Stimulated activated CD8-positive, alpha-beta memory T cell treated with anti-CD3 and anti-CD28 coated beads, Interleukin-15, amount 100 ng/mL, for 24 hours (primary cell): ENCODE measurements at places on chromosomes 7 and 10.

- DNase-seq, result no peak
These were observed 102.0 kb upstream of the RPA3 start for GRCh38 chr7:7820409-7820808.

GRCh38 chr7:90455163-90456030 lies 14.0 kb upstream of the PTTG1IP2 start:
- DNase-seq, result no peak

DNA sequence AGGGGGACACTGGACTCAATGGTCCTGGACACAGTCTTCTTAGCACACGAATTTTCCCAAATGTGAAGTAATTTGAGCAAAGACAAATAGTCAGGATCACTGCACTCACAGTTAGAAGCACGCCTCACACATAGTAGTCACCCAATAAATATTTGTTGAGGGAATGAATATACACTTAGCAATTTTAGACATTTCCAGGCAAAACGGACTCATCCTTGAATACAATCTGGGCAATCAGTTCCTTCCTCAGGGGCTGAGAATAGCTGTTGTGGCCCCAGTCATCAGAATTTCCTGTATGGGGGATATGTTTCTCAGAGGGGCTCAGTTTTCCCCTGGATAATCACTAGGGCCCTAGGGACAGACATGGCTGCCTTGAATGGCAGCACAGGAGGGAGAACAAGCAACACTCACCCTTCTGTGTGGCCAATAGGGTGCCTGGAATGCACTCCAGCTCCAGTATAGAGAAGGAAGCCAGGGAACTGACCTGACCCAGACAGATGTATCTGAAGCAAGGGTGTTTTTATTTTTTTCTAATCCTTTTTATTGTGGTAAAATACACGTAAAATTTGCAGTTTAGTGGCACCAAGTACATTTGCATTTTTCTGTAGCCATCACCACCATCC lies 282.7 kb upstream of the ZNF32 start:
- DNase-seq, result no peak

DNA sequence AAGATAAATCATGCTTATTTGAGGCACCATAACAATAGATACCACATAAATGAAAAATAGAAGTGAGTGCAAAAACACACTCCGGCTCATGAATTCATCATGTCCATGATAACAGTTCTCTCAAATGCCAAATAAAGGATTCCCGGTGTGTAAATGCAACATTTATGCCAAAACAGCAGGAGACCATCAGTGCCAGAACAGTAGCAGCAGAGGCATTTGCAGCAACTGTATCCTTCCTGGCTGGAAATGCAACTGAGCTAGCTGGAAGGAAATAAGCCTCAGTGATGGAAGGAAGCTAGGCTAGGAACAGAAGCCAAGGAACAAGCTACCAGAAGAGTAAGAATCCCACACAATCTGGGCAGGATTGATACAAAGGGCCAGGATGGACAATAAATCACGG lies 79.9 kb upstream of the THSD7A start:
- DNase-seq, result no peak

- no peak for DNase-seq
These were observed 31.1 kb downstream of the DRGX start for GRCh38 chr10:49364747-49365146.
